ENCODE measurements at places on chromosomes 6 and 20. TPM values are rescaled to one million over a fixed set of nuclear protein-coding genes. Genes with fewer than 3 reads are reported as not detected.

GRCh38 chr6:106885679-106886078 lies 88.8 kb downstream of the CD24 start:
- H3K4me3 ChIP-seq: no peak overlapping the region
- no peaks in the 10 kb centered on the region for H3K27me3 ChIP-seq
- H3K27ac ChIP-seq: peak overlapping the region; percentile 94
- H3K4me1 ChIP-seq: peaks cover 63% of the 10 kb centered on the region
- no peaks in the 10 kb centered on the region for H3K36me3 ChIP-seq
- DNase-seq: no peak

The AVP gene
- not detected for total RNA-seq

The IBTK gene
- total RNA-seq: 94.7 TPM

The TBXT gene
- total RNA-seq: not detected
